Hematopoietic multipotent progenitor cell treated with erythropoietin and hydrocortisone succinate and interleukin-3 and kit ligand, for 6 days (in vitro differentiated cells): ENCODE measurements at places on chromosomes 5 and 9.

- DNase-seq, result no peak
Observed at GRCh38 chr5:135263022-135263668, 135.9 kb downstream of the MACROH2A1 start.

DNA sequence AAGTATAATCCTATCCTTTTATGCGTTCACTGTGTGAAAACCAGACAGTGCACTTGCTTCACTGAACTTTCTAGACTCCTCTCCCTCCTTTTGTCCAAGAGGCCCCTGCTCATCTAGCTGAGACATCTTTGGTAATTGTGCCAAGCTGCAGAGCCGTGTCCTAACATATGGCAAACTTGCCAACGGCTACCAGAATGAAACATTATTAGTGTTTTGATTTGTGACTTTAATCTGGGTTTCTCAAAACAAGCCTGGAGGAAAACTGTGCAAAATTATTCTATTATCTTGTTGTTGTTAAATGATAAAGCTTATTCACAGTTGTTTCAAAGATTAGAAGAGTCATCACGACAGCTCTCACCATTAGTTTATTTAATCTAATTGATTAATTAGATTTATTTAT lies 79.0 kb upstream of the RETREG1 start:
- DNase-seq, result no peak

DNA sequence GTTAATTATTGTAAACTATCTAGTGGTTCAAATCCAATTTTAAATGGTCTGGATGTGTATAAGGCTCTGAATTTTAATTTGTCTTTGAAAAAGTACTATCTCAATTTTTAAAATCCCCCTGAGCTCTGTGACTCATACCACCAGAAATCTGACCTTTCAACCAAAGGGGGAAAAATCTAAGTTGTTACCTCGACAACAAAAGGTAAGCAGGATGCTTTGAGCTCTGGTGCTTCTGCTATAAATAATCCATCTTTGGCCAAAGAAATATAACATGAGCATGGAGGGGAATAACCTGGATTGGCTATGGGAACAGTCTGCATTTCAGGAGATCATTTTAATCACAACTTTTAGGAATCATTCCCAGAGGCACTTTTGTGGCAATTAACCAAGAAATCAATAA lies 76.3 kb upstream of the PCSK1 start:
- DNase-seq, result no peak

DNA sequence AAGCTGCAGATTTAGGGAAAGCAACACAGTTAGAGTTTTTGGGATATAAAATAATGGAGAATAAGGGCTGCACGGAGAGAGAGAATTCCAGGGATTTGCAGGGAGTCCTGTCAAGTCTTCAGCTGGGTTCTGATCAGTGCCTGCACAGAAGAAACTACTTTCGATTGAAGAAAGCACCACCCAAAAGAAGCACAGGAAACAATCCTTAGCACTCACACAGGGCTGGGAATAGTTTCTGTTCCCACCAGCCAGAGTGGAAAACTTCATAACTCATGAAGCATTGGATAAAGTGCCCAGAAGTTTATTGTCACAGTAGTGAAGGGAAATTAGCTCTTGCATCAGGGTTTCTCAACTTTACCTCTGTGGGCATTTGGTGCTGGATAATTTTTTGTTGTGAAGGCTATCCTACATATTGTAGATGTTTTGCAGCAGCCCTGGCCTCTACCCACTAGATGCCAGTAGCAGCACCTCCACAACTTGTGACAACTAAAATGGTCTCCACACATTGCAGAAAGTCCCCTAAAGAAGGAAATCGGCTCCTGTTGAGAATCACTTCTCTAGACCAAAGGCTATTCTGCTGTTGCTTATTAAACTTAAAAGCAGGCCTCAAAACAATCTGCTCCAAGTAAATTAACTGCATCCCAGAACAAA lies 71.0 kb upstream of the FAM120A start:
- no peak for DNase-seq

- peak; percentile 19 for DNase-seq
Observed at GRCh38 chr5:33230467-33231078, 210.2 kb upstream of the TARS1 start.

GRCh38 chr5:92942762-92943161 lies 638.3 kb downstream of the NR2F1-AS1 start:
- DNase-seq, result no peak

DNA sequence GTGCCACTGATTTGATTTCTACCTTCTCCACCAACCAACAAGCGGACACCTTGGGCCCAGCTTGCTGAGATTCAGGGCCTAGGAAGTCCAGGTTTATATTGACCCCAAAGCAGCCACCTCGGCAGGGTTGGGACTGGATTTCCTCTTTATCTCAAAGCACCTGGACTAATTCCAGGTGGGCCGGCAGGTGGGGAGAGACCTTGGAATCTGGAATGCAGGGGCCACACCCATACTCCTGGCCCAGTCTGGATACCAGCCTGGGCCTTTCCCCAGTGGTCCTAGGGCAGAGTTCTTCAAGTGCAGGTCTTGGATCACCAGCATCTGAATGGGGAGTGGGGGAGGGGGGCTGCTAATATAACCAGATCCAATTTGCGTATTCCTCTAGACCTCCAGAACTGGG lies 93.1 kb downstream of the PCDH1 start:
- no peak for DNase-seq

DNA sequence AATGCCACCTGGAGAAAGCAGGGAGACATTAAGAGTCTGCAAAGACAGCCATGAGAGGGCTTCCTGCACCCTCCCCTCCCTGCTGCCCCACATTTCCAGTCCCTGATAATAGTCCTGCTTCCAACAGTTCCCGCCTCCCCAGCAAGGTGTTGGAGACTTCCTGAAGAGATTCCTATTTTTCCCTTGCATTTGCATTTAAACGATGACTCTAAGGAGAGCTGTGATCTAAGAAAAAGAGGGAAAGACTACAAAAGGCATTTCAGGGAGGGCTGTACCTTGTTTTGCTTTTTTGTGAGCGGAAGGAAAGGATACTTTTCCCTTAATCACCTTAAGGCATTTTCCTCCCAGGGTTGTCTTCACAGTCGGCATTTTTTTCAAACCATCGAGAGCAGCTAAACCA lies 62.1 kb downstream of the GAS1 start:
- no peak for DNase-seq

- no peak for DNase-seq
Observed at GRCh38 chr5:89988129-89988810, 421.3 kb downstream of the CETN3 start.
